ENCODE measurements at places on chromosomes 1 and 21.

DNA sequence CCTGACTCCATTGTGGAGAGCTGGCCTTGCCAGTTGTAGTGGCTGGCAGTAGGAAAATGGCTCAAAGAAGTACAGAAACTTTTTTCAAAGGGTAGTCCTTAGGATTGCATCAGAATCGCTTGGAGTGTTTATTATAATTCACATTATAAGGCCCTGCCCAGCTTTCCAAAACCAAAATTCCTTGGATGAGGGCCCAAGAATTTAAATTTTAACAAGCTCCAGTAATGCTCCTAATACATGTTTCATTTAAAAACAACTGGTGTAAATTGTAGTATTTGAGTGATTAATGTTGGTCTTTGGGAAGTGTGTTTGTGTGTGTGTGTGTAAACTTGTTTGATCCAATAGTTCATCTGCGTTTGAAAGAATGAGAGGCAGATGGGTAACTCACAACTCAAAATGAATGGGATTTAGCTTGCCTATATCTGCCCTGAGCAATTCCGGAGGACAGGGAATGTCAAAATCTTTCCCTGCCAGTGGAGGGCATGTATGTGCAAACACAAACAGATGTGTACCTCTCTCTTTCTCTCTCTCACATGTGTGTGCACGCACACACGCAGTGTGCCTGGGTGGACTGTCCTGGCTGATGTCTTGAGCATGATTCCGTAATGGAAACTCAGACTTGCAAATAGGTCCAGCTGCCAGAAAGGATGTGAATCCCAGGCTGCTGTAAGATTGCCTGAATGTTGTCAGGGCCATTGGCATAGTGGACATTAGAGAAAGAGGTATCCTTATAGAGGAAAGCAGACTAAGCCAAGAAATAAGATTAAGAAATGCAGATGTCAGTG, 293.1 kb downstream of the LMX1A start:
- no peak for DNase-seq

GRCh38 chr1:111778066-111778465, 22.4 kb downstream of the DDX20 start:
- no peak for DNase-seq

DNA sequence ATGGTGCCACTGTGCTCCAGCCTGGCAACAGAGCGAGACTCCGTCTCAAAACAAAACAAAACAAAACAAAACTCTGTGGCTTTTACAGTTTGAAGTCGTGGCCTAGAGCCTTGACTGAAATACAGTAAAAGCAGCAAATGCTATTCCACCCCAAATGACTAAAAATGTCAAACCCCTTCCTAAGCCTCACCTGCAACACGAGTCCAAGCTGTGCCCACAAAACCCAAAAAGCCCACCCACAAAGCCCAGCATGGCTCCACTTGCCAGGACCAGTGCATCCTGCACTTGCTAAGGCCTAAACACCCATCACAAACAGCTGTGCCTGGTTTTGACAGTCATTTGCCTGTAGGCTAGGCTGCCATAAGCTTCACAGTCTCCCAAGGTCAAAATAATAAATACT, 21.3 kb downstream of the VAV3 start:
- no peak for DNase-seq

DNA sequence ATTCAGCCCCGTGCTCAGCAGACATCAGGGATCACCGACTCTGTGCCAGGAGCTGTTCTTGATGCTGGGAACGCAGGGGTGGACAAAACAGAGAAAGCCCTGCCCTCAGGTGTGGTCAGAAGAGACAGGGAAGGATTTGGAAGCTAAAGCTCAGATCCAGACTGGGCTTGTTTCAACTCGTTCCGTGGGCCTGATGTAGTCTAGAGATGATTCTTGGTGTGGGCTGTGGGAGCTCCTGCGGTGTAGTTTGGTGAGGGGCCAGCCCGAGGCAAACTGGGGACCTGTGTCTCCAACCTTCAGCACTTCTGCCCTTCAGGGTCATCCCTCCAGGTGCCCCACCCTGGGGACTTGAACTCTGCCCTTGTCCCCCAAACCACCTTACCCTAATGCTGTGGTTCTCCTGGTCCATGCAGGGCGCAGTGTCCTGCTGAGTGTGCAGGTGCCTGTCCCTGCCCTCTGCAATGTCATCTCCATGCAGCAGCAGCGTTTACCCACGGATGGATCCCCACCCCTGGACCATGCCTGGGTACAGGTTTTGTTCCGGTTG, 17.3 kb upstream of the ABCG1 start:
- no peak for DNase-seq

GRCh38 chr21:32172106-32172505, 106.7 kb downstream of the MIS18A start:
- no peak for DNase-seq

DNA sequence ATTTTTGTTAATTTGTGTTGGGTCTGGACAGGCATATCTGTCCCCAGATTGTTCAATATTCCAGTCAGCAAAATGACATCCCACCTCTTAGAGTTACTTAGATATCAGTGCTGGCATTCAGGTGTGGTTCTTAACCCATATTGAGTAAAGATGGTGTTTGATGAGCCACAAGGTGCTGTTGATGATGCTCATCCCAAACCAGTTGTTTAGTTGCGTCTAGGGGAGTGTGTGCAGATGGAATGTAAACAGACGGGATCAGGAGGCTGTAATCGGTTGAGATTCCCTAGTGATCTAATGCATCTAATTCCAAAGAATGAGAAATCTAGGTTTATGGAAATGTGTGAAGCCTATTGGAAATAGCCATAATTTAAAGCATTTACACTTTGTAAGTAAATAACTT, 1.1 kb downstream of the HOOK1 start:
- no peak for DNase-seq

DNA sequence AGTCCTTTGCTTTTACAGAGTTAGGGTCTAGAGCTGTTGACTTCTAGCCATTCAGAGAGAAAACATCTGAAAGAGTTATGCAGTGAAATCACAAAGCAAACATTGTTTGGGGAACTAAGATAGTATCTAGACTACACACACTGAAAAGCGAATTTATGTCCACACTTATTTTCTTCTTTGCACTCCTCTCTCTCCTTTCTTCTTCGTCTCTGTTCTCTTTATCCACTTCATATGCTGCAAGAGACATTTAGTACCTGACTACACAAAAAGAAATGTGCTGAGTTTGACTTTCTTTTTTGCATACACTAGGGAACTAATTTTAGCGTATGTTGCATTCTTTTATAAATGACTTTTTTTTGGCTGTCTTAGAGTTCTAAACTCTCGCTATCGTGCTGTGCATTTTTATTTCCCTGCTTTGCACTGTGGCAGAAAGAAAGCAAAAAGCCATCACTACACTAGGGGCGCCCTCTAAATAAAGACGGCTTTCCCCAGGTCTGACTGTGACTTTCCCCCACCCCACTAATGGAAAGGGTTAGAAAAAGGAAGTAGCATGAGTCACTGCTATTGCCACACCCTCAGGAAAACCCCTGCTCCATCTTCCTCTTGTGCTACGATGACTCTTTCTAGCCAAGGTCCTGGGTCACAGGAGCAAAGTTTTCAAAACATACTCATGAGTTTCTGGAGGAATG, 65.7 kb downstream of the MAP3K7CL start:
- DNase-seq: no peak

GRCh38 chr1:163410073-163410999, 88.6 kb downstream of the NUF2 start:
- peak; percentile 83 for DNase-seq

Measured in iPS DF 6.9 (cell line).